ENCODE measurements at places on chromosomes 3 and 15.

DNA sequence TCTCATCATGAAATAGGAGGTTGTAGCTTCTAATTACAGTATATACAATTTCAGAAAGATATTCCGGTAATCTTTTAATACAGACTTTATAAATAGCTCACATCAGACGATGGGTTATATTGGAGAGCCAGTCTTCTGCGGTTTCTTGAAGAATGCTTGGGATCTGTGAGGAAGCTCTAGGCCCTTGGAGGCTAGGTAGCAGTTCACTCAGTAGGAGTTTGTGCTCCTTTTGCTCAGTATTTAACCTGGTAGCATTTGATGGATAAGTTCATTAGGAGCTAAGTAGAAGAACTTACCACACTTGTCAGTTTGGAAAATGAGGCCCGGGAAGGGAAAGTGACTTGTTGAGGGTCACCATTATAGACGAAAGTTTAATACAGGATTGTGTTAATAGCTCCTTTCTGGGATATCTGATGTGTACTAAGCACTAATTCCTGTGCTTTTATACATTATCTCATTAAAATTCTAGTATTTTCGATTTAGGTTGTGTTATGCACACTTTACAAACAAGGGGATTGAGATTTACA lies 2.8 kb downstream of the FNDC3B start:
- no peak for DNase-seq

- no peak for DNase-seq
Observed at GRCh38 chr3:176584413-176585176, 612.7 kb downstream of the TBL1XR1 start.

GRCh38 chr15:66862111-66862939 lies 160.3 kb downstream of the SMAD6 start:
- no peak for DNase-seq

GRCh38 chr3:130644628-130645253 lies 101.9 kb downstream of the PIK3R4 start:
- no peak for DNase-seq

DNA sequence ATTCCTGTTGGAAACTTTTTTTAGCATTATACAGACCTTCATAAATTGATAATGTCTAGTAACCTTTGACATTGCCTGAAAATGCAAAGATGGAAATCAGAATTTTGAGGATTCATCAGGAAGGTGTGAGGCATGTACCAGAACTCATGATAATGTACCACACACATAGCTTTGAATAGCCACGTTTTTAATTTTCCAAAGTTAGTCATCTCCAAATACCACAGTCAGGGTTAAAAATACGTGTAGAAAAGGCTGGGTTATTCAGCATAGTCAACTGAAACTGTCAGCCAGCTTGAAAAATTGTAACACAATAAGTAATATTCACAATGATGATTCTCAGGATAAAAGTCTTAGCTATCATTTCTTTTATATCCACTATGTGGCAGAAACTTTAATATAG lies 102.0 kb upstream of the THRB start:
- no peak for DNase-seq

DNA sequence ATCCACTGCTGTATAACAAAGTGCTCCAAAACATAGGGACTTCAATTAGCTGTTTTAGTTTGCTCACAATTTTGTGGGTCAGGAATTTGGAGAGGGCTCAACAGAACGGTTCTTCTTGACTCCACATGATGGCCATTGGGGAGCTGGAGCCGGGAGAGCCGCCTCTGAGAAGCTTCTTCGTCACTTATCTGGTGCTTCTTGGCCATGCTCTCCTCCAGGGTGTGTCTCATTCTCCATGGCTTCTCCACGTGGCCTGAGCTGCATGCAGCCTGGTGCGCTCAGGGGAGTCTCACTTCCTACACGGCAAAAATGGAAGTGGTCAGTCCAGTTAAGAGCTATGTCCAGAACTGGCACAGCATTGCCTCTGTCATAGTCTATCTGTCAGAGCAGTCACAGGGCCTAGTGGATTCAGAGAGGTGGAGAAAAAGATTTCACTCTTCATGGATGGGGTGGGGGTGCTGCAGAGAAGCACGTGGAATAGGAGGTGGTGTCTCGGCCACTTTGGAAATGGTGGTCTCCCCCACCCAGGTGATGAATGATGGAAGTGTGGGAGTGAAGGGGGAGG lies 26.3 kb upstream of the PRR23E start:
- DNase-seq, result no peak

GRCh38 chr3:170007031-170007663 lies 30.6 kb upstream of the GPR160 start:
- DNase-seq, result no peak

- DNase-seq, result no peak
Observed at GRCh38 chr3:167409611-167410010, 29.5 kb upstream of the ZBBX start.

DNA sequence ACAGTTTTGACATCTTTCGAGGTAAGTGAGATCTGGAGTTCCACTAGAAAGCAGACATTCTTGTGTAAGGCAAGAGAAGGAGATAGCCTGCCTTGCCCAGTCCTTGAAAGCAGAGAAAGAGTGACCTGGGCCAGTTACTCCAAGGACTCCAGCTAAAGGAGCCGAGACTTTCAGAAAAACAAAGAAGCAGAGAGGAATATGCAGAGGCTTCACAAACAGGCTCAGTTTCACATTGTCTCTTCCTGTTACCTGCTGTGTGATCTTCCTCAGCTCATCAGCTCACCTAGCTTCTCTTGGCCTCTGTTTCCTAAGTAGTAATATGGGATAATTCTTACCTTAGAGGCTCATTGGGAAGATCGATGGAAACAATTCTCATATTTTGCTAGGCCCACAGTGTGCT lies 81.0 kb downstream of the CDC25A start:
- no peak for DNase-seq

- DNase-seq, result no peak
Observed at GRCh38 chr3:107411056-107411455, 33.8 kb downstream of the CCDC54 start.

DNA sequence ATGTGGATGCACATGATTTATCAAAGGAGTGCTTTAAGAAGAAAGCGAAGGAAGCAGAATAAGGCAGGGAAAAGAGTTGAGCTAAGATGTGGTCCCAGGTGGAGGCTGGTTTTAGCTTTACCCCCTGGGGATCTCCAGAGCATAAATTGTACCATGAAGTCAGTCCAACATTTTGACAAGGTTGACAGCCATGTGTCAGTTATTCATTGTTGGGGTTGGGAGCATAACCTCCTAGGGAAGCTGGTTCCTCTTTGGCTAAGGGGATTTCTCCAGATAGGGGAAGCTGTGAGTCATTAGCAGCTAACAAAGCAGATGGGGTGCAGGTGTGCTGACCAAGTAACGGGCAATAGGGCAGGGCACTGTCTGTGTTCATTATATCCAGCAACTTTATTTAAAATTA lies 123.7 kb upstream of the IGSF10 start:
- no peak for DNase-seq

DNA sequence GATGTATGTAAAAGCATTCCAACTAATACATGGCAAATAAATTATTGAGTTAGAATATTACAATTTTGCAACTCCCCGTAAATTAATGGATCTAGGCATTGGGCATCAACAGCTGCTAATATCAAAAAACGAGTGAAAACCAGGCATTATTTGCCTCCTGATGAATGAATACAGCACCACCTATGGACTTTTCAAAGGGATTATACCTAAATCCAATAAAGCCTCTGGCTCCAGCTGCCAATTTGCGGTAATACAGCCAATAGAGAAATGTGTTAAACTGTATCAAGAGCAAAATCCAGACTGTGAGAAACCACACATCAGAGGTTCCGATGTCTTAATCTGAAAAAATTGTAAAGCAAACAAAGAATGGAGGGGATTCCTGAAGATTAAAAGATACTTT lies 16.3 kb upstream of the A4GNT start:
- no peak for DNase-seq

DNA sequence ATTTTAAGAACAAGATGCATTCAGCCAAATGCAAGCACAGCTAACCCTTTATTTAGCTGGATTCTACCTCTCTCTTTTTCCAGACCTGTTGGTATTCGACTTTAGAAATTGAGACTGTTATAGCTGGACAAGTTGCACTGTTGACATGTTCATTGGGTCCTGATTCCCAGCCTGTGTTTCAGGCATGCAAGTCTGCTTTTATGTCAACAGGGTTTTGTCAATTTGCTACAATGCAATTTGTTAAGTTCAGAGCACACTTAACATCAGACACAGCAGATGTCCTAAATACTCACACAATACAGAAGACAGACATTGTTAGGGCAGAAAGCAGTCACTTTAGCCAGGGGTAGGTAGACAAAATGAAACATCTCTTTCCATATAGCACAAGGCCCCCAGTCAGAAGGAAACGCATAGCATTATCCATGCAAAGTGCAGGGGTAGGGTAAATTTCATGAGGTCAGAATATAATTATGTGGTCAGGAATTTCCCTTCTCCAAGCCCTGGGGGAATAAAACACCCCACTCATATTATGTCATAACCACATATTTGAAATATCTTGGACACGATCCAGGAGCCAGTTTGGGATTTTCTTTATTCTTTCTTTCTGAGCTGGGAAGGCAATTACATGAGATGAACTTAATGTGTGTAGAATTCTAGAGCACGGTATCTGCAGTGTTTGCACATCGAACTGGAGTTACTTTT lies 504.1 kb downstream of the NTRK3 start:
- no peak for DNase-seq

DNA sequence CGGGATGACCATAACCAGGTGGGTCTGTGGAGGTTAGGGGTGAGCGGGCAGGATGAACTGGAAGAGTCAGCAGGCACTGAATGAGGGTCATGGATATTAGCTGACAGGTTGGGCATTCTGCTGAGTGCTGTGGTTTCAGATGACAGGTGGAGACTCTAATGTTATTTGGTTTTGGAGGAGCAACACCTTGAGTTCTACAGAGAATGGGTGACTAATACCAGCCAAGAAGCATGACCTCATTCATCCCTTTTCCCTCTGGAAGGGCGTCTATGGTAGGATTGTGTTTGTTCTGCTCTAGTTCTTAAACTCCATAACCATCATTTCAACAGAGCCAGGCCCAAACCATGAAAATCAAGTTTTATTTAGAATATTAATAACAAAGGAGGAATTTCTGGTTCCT lies 550.7 kb upstream of the LMCD1 start:
- no peak for DNase-seq

All from posterior cingulate gyrus (tissue), 11 donors.